AG09319 (cell line): ENCODE measurements at places on chromosomes 6 and 20.
A peak's percentile ranks its signal among the peaks of the same experiment; 100 is the strongest.

GRCh38 chr6:106501960-106502371 lies 127.3 kb downstream of the RTN4IP1 start:
- DNase-seq = no peak

- no peak for DNase-seq
These were observed 101.5 kb downstream of the RPP40 start for GRCh38 chr6:4902363-4902762.

DNA sequence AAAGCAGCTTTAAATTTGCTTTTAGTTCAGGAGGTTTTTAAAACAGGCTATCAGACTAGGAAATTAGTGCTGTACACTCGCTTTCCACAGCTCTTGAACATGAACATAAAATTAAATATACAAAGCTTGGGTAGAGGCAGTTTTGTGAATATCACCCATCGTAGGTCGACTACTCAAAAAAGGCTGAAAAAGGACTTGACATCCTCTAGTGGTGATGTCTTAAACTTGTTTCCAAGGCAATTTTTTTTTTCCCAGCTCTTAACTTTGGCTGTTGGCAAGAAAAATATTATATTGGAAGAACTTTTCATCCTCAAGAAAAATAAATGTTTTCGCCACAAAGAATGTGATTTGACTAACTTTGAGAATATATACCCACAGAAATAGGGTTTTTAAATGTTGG lies 2.9 kb downstream of the MAP7 start:
- DNase-seq = no peak

DNA sequence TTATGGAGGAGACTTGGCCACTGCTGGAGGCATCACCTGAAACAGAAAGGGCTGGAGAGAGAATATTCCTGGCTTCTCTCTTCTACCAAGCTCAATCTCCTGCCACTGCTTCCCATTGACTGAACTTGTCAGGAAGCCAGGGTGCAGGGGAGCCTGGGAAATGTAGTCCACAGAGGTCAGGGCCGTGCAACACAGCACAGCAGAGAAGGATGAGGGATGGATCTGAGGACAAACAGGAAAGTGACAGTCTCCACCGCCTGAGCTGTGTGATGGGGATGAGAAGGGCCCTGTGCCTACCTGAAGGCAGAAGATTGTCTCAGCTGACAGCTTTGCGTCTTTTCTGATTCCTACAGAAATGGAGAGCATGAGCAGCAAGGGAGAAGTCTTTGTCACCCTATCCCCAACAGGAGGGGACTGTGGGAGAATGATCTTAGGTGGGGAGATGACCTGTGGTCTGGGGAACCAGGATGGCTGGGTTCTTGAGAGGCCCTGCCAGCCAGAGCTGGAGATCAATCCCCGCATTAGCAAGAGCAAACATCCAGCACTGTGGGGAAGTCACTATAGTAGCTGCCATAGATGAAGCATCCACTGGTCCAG lies 114.2 kb downstream of the SNX5 start:
- no peak for DNase-seq

GRCh38 chr6:100880853-100881706 lies at the start of gene ASCC3:
ASCC3 (minus strand) TSS chr6:100881329; CDS start chr6:100867997, 13,332 bp downstream.
- peak; percentile 71 for DNase-seq

GRCh38 chr20:60206259-60206658 lies 248.0 kb downstream of the CDH26 start:
- DNase-seq = no peak

DNA sequence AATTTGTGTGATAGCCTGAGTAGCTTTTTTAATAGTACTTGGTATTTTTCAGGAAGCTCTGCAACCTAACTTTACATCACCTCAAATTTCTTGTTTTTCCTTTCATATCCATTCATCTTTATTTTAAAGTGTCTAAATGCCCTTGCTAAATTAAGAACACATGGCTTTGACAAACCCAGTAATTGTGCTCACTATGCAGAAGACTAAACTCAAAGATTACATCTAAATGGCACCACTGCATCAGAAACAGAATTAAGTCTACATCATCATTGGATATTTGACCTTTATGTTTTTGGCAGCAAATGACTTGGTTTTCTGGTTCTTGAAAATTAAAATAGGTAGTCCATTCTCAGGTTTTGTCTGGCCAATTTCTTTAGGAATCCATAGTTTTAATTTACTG lies 69.6 kb upstream of the HDGFL1 start:
- DNase-seq = no peak

- DNase-seq = no peak
These were observed 96.2 kb downstream of the GRM4 start for GRCh38 chr6:34049395-34050342.

- peak; percentile 40 for DNase-seq
These were observed 108.7 kb downstream of the NCOA3 start for GRCh38 chr20:47610247-47610944.
